ENCODE measurements at places on chromosomes 2 and 18. TPM values are rescaled to one million over a fixed set of nuclear protein-coding genes. Genes with fewer than 3 reads are reported as not detected.

The HAAO gene
- total RNA-seq, result 3.2 TPM

The LINC00305 gene
- not detected for total RNA-seq

The TPO gene
- total RNA-seq, result 0.84 TPM

GRCh38 chr18:76568731-76569130 lies 73.7 kb upstream of the ZNF516 start:
- no peak for DNase-seq

DNA sequence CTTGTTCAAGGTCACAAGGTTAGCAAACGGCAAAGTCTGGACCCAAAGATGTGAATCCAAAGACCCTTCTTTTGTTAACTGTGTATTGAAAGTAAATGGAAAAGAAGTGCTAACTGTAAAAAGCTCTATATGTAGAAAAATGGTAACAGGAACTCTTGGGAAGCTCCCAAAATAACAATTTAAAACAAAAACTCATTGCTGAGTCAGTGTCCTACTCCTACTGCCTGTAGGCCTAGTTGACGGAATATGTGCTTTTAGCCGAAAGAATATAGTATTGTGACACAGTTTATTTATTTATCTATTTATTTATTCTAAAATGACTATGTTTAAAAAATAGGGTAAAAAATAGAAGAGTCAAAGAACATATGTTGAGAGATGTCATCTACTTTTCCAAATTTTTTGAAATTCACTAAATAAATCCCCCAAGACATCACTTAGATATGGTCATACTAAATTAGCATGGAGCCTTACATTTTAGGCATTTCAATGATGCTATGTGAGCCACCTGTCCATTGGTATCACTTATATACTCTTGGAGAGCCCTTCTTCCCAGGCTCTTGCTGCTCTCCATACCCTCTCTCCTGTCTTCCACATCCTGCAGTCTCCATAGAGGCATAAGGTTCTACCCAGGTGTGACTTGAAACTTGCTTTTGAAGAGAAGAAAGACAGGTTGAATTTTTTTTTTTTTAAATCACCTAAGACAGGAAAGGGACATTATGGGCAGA lies 13.7 kb downstream of the COL5A2 start:
- no peak for DNase-seq

- no peak for DNase-seq
Observed at GRCh38 chr2:14778015-14778414, 145.5 kb downstream of the LRATD1 start.

DNA sequence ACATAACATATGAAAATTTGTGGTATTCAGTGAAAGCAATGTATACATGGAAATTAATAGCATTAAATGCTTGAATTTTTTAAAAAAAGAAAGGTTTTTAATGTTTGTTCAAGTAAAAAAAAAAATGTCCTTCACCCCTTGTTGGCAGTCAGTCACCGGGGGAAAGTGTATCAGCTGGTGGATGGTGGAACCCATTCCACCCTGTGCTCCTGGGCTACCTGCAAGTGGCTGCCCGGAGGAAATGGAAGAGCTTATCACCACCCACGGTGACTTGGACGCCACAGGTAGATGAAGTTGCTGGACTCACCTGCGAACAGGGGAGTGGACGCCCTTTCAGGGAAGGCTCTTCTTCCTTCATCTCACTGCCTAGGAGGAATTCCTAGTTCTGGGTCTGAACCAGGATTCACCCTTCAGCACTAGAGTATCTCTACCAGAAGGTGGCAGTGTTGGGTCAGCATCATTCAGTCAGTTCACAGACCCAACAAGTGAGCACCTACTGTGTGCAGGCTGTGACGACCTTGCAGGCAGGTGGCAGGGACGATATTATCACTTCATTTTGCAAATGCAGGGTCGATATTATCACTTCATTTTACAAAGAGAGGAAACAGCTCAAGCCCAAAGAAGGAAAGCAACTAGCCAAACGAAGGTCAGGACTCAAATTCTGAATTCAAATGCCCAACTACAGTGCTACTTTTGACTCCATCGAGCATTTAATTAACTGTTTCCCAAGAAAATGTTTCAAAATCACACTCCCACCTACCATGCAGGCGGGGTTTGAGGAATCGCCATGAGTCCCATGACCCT lies 35.8 kb downstream of the CIB4 start:
- peak; percentile 29 for DNase-seq

Measured in dorsolateral prefrontal cortex (tissue), 122 donors.